ENCODE measurements at places on chromosomes 16 and 17.

DNA sequence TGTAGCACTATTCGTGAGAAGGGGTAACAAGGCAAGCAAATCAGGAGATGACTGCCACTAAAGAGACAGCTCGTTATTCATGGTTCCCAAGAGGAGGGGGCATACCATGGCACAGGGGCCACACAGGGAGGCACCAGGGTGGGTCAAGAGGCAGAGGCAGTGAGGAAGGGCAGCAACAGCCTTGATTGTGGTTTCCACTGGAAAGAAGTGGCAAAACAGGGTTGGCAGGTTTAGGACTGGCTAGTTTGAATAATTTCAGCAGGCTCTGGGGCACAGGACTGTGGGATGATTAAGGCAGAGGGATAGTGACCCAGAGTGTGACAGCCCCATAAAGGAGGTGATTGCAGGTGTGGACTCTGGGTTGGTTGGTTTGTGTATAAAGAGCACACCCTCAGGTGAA lies 188.9 kb downstream of the CBLN1 start:
- no peak for DNase-seq

DNA sequence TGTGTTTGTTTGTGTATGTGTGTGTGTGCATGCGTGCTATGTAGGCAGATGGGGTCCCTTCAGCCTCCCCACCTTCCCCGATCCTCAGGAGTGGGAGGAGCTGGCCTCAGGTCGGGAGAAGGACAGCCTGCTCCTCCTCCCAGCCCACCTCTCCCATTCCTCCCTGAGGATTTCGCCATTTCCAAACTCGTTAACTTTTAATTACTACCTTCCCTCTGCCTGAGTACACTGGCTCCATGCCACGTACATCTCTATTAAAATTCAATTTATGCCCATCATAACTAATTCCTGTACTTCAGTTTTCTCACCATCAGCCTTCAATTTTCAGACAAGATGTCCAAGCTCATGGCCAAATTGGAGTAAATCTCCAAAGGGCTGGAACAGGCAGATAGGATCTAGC lies 148.6 kb downstream of the SDK2 start:
- DNase-seq: no peak

- DNase-seq: no peak
Measured at GRCh38 chr16:69118468-69118867, 13.0 kb downstream of the HAS3 start.

DNA sequence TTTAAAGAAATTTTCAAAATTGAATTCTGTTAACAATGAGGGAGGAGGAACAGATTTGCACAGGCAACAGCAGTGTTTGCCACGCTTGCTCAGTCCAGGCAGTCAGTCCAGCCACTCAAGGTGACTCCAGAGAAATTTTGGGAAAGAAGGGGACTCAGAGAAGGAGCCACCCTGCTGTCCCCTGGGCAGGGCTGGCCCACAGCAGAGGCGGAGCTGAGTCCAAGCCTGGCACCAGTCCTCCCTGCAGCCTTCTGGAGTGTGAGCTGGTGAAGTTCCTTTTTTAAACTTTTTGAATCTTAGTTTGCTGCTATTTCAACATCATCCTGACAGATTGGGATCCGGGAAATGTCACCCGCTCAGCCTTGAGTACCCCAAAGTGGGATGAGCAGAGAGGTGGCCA lies 14.5 kb upstream of the SLC47A2 start:
- DNase-seq: no peak

DNA sequence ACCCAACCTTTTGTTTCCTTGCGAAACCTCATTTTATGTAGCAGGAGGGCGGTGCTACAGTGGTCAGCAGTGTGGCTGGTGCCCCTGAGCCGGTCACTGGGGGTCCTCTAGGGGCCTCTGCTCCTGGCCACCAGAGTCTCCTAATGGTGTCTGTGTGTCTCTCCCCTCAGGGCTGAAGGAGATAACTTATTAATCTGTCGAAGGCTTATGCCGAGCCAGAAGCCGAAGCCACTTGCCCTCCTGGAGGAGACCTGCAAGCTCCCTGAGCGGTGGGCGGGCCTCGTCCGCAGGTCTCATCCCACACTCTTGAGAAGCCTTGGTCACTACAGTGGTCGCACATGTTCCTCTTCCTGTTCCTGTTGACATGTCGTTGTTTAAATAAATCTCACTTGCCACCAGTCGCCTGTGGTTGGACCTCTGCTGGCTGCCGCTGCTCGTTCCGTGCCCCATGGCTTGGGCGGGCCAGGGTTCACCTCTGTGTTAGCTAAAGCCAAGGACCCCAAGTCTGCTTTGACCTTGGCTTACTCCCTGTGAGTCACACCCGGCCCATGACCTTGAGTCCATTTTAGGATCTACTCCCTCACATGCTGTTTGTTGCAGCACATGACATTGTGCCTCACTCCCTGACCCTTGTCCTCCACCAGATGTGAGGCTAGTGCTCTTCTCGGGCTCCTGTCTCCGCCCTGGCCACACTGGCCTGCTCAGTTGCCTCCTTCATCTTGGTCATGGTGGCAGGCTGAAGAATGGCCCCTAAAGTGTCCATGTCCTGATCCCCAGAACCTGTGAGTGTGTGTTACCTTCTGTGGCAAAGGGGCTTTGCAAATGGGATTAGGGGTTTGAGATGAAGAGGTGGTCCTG lies 38.7 kb upstream of the AQP8 start:
- DNase-seq: no peak

DNA sequence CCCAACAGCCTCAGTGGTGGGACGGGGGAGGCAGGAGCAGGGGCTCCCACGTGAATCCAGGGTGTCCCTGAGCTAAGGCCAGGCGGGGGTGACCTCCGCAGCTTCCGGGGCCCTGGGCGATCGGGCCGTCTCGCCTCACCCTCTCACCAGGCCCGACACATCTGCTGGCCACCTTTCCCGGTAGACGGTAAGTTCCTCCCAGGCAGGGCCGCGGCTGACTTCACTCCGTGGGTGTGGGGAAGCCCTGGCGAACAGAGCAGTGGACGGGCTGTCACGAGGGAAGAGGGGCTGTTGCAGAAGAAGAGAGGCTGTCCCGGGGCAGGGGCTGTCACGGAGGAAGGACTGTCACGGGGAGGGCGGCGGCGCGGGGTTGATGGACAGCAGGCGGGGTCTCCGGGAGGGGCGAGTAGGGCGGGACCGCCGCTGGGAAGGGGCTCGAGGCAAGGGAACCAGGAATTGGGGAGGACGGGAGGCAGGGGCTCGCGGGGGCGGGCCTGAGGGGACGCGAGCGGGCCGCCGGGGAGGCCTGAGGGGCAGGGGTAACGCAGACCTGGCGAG lies 498 bp downstream of the PKMYT1 start:
- no peak for DNase-seq

GRCh38 chr16:17305694-17306093 lies 165.1 kb downstream of the XYLT1 start:
- no peak for DNase-seq

- DNase-seq: no peak
Measured at GRCh38 chr17:72439893-72440502, 319.2 kb downstream of the SOX9 start.

GRCh38 chr17:61481421-61481820 lies 29.2 kb downstream of the TBX4 start:
- DNase-seq: no peak

DNA sequence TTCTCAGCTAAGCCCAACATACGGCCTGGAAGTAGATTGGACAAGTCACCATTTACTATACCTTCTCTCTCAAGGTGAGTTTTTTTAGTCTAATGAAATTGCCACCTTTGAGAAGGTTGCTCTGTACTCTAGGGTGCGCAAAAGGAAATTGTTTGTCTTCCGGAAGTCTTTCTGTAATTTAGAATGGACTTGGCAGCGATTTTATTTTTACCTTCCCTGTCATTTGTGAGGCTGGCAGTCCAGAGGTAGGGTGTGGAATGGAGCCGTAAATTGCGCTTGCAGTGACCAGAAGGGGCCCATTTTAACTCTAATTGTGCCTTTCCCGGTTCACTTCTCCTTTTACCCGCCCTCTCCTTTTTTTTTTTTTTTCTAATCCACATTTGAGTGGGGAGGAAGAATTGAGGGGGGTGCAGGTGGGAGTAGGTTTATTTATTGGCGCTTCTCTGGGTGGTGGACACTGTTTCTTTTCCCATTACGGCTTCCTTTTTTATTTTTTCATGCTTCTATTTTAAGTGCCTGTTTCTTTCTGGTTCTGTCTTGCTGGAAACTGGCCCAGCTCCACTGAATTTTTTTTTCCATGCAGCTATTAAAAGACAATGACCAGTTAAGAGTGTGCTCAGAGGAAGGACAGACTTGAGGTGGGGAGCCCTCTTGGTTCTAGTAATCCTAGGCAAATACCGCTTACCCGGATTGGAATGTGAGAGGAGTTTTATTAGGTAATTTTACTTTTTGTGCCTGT lies 89.7 kb upstream of the CLEC18A start:
- DNase-seq: no peak

- DNase-seq: no peak
Measured at GRCh38 chr16:72068930-72069329, 5.9 kb downstream of the HPR start.

- DNase-seq: no peak
Measured at GRCh38 chr16:660459-661183, 7.3 kb upstream of the RHOT2 start.

- DNase-seq: peak; percentile 25
Measured at GRCh38 chr16:47731252-47731651, 270.1 kb downstream of the PHKB start.

- no peak for DNase-seq
Measured at GRCh38 chr16:83899272-83899897, 470 bp downstream of the MLYCD start.

DNA sequence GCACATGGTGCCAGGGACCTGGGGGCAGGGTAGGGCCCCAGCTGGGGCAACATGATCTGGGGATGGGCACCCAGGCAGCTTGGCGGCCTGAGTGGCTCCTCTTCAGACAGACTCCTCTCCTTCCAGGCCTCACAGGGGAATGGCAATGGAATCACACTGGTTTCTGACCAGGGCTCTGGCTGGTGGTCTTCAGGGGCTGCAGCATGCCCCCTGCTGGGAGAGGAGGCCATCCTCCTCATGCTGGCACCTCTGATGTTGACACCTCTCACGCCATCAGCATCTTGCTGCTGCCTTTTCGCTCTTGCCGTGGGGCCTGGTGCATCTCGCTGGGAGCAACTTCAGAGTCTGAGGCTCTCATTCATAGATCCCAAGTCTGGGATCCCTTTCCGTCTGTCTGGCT lies 11.2 kb upstream of the GFOD2 start:
- no peak for DNase-seq

GRCh38 chr16:54506741-54507500 lies 220.3 kb upstream of the IRX3 start:
- no peak for DNase-seq

DNA sequence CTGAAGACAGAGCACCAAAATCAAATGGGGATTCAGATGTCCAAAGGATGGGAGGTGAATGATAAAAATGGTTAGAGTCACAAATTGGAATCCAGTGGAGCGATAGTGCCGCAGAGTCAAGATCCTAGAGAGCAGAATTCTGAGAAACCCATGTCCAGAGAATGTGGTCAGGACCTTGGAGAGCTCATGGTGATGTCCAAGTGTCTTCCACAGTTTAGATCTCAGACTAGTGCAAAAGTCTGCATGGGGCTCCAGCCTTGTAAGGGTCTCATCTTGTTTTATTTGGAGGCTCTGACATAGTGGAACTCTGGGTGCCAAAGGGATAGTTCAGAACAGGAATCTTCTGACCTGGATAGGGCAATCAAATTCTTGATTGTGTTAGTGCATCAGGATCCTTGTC lies 245.9 kb upstream of the HSBP1 start:
- DNase-seq: no peak

- no peak for DNase-seq
Measured at GRCh38 chr17:63665527-63666214, 34.3 kb downstream of the LIMD2 start.

- DNase-seq: no peak
Measured at GRCh38 chr17:76496464-76496863, 4.8 kb downstream of the RHBDF2 start.

DNA sequence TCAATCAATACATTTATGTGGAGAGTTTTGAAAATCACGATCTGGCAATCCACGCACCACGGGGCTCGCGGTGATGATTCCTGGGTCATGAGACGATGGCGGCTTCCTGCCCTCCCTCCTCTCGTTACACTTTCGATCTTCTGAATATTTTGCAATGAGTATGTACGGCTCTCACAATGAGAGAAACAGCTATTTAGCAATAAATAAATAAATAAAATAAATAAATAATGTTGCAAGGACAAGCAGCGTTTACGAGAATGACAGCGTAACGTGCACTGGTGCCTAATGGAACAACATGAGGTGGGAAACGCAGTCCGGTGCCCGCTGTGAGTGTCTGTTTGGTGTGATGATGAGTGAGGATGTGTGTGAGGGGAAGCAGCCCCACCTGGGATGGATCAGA lies 46.7 kb upstream of the JPH3 start:
- no peak for DNase-seq

DNA sequence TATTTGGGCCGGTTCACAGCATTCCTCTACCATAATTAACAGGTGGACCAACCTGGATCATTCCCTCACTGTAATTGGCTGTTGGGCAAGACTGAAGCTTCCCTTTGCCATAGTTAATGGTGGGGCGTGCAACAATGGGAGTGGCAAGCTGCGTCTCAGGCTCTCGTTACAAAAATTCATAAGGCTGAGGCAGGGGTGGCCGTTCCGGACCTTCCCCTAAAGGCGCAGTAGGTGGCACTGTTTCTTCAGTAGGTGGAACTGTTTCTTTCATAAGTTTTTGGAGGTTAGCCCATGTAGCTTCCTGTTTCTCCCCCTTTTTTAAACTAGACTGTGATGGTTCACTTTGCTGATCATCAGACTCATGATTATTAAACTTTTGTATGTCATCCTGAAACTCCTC lies 17.0 kb upstream of the TMC5 start:
- no peak for DNase-seq

DNA sequence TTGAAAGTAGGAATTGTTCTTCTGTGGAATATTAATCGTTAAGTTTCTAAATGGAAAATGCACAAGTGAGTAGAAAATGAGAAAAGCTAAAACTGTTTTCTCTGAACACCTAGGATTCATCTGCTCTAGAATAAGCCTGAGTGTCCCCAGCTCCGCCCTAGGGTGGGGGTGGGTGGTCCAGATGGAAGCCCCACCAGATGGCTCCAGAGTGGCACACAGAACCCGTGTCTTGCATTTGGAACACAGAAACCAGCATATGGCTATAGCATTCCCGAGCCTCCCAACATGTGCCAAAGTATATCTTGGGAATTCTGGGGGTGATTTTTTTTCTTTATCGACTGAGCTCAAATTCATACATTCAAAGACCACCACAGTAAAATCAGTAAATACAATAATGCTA lies 517.7 kb upstream of the PSMD7 start:
- DNase-seq: no peak

- DNase-seq: no peak
Measured at GRCh38 chr16:52439171-52439701, 107.7 kb downstream of the TOX3 start.
